ENCODE measurements at places on chromosomes 12 and 14. TPM values are rescaled to one million over a fixed set of nuclear protein-coding genes. Genes with fewer than 3 reads are reported as not detected.

GRCh38 chr14:79225815-79226214 is 985.5 kb downstream of the DIO2 start:
- DNase-seq: no peak

DNA sequence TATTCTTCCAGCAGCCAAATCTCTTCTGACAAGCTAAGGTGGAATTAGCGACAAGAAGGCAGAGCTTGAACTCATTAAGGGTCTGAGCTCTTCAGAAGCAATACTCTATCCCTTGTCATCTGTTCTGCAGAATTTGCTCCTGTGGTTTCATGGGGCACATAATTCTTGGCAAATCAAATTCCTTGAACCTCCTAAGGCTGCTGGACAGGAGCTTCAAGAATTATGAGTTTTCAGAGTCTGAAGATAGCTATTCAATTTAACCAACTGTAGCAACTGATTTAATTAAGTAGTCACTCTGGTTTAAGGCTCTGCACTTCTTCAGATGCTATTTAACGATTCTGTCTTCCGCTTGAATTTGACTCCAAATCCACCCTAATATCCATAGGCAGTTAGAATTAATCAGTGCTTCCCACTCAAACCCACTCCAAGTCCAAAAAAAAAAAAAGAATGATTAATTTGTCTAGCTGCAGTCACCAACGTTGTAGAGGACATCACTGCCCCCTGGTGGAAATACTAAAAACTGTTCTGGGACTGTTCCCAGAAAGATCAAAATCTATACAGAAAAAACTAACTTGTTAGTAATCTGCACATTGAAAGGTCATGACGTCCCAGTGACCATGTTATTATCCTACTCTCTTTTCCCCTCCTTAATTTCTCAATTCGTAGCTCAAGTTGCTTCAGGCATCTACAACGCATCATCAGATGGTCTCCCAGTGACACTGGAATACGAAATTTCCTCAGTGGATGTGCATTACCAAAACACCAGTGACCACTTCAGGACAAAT is 169.9 kb downstream of the KIF21A start:
- DNase-seq: no peak

DNA sequence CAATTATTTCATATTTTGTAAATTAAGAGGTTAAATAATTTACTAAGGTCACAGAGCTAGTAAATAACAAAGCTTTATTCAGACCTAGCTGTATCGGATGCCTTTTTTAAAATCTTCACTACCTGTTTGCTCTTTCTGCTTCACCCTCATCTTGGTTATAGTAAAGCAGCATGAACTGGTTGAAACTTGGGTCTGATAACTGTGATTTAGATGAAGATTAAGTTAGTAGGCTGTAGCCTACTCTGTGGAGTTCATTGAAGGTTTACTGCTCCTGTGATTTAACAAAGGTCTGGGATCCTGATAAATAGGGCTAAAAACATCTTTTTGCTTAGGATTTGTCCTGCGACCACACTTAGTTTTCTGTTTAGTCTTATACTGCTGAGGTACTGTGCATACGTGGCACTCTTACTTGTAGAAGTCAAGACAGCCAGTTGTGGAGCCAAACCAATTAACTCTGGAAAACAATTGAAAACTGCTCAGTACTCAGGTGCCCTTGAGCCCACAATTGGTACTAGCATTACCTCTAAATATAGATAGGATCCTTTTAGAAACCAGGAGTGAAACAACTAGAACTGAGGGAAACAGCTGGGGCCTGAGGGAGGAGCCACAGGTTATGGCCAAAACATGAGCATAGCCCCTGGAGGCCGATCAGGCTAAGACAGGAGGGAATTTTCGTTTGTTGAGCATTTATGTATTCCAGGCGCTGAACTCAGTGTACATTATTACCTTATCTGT is 2.3 kb downstream of the SPATS2 start:
- DNase-seq: no peak

- DNase-seq: no peak
These were observed 7.7 kb upstream of the ASB2 start for GRCh38 chr14:93984070-93984469.

DNA sequence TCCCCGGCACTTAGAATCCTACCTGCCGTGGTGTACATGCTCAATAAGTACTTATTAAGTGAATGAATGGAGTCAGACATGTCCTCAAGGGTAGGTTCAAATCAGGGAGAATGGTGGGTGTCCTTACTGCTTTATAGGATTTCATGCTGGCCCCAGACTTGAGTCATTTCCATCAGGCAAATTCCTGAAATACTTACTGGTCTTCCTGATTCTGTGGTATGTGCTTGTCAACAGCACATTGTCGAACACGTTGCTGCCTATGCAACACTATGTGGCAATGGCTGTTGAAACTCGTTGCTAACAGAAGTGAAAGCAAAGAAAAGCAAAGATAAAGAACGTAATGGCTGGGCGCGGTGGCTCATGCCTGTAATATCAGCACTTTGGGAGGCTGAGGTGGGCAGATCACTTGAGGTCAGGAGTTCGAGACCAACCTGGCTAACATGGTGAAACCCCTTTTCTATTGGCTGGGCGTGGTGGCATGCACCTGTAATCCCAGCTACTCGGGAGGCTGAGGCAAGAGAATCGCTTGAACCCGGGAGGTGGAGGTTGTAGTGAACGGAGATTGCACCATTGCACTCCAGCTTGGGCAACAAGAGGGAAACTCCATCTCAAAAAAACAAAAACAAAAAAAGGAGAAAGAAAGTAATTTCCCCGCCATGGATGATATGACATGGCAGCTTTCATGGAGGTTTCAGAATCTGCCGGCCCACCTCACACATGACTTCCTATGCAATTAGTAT is 214.9 kb downstream of the ZFP36L1 start:
- no peak for DNase-seq

- no peak for DNase-seq
These were observed 1293.6 kb downstream of the AACS start for GRCh38 chr12:126358806-126359205.

- DNase-seq: no peak
These were observed 54.4 kb upstream of the KRR1 start for GRCh38 chr12:75565795-75566194.

DNA sequence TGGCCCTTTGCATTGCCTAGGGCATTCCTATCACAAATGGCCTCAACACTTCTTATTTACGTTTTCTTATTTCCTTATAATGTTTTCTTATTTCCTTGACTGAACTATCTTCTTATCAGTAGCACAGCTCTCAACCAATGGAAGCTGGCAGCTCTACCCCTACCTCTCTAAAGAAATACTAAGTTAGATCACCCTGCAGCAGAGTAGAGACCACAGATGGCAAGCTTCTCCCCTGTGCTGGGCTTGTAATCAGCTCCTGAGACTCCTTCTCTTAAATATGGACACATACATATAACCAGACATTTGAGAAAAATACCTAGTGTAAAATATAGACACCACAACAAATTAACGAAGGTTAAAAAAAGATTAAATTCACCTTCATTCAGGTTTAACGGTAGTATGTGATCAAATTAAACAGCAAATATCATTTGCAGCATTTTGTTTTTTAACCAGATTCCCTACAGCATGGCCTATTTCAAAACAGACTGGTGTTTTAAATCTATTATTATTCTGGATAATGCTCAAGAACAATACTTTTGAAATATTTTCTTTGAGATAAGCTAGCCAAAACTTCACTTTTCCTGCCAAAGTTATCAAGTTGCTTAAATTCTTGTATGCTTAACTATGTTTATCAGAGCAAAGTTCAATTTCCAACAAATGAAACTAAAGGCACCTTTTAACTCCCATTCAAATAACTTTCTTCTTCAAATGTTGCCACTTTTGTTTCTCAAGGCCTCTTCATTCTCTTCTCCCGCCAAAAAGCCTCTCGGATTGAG is 54.3 kb downstream of the SLC41A2 start:
- no peak for DNase-seq

GRCh38 chr12:131699434-131699833 is 11.5 kb upstream of the SFSWAP start:
- no peak for DNase-seq

DNA sequence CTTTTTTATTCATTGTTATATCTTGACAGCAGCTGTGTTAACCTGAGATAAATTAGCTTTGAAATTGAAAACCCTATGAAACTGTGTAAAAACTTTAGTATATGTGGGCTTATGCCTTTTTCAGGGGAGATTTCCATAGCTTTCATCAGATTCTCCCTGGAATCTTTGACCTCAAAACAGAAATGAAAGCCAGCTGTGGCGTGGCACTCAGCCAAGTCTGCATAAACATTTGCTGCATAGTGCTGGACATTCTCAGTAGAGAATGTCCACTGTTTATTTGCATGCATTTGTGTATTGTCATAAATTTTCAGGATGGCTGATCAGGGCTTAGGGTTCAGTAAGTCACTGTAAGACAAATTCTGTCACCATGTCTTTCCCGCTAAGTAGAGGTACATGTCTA is 115.3 kb upstream of the NAP1L1 start:
- DNase-seq: no peak

GRCh38 chr14:80926397-80927082 is 15.0 kb downstream of the CEP128 start:
- DNase-seq: no peak

DNA sequence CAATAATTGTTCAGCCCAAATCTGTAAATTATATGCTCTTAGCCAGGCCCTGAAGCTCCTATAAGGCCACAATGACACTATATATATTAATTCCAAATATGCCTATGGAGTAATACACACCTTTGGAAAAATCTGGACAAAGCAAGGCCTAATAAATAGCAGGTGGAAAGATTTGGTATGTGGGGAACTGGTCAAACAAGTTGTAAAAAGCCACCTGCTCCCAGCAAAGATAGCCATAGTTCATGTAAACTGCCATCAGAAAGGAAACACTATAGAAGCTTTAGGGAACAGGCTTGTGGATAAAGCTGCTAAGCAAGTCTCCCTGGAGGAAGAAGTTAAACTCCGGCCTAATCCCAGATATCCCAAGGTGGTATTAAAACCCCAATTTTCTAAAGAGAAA is 29.7 kb downstream of the PRMT8 start:
- no peak for DNase-seq

DNA sequence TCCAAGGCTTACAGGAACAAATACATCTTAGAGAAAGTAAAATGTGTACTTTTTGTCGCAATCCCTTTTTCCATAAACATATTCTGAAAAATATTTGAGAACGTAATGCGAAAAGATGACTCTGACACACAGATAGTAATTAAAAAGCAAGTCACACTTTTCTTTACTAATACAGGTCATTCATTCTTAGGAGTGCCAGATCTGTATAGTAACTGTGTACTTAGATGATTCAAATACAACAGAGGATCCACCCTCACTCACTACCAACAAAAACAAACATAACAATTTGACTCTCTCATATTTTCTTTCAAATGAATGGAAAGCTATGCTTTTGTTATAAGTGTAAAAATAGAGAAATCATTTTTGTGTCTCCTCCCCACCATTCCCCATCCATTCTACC is 795.4 kb downstream of the SLC6A15 start:
- DNase-seq: no peak

- DNase-seq: no peak
These were observed 76.1 kb downstream of the RBM19 start for GRCh38 chr12:113889891-113890581.

GRCh38 chr12:76201316-76201715 is 116.8 kb upstream of the NAP1L1 start:
- DNase-seq: no peak

- no peak for DNase-seq
These were observed 207.1 kb downstream of the PIK3C2G start for GRCh38 chr12:18468246-18469075.

GRCh38 chr12:70052931-70053497 is 190.2 kb upstream of the CNOT2 start:
- DNase-seq: no peak

GRCh38 chr14:55274146-55274545 is 2.9 kb downstream of the FBXO34 start:
- no peak for DNase-seq

GRCh38 chr12:131987552-131987951 is 37.8 kb downstream of the EP400 start:
- no peak for DNase-seq

- DNase-seq: no peak
These were observed 242.4 kb downstream of the TMEM117 start for GRCh38 chr12:44078273-44078672.

Gene DACT1
- total RNA-seq: 8.0 TPM

Gene EEA1
- total RNA-seq: 36.2 TPM

GRCh38 chr12:46266382-46266791 is 2.5 kb downstream of the SLC38A1 start:
- no peak for DNase-seq

GRCh38 chr12:76530516-76530915 is 29.1 kb downstream of the OSBPL8 start:
- no peak for DNase-seq

- DNase-seq: no peak
These were observed 474.0 kb downstream of the ZFP36L1 start for GRCh38 chr14:68318828-68319227.

Gene ANAPC7
- total RNA-seq: 56.9 TPM

Gene GPR68
- 2.0 TPM for total RNA-seq

DNA sequence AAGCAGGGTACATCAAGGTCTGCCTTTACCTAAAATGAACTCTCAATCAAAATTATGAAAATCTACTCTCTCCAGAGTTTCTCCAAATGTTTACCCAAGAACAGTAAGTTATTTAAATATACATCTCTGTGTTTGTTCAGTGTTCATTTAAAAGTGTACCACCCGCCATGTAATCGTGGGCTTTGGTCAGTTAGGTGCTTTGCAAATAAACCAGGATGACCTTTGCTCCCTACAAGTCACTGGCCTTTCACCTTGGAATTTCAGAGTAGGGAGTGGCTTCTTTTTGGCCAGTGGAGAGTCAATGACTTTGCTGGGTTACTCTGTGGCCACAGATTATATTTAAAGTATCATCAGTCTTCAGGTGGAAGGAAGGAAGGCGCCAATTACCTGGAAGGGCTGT is 74.6 kb upstream of the PTPRB start:
- DNase-seq: no peak

GRCh38 chr12:46177837-46178608 is 90.8 kb downstream of the SLC38A1 start:
- no peak for DNase-seq

Gene IAPP
- not detected for total RNA-seq
